Lower lobe of right lung (tissue), 2 donors: ENCODE measurements at places on chromosomes 16 and 17. TPM values are rescaled to one million over a fixed set of nuclear protein-coding genes. Genes with fewer than 3 reads are reported as not detected.

CES1 gene
- total RNA-seq = 323 TPM

DNA sequence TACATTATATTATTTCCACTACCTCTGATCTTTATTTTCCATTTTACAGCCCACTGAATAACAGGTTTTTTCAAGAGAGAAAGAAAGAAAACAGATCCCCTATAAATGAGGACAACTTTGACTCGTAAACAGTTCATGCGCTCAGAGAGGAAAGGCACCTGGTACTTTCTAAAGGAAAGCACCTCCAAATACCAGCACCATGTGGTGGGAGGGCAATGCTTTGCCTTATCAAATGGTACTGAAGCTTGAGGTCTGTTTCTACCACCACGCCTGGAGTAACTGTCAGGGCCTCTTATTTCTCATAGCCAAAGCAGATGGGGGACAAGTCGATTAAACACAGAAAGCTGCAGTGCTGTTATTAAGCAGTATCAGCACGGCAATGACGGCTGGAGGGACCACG lies 510.3 kb upstream of the ZFHX3 start:
- H3K27ac ChIP-seq = no peak overlapping the region
- H3K4me3 ChIP-seq = no peak overlapping the region
- H3K36me3 ChIP-seq = no peaks in the 10 kb centered on the region
- no peak for DNase-seq
- no peaks in the 10 kb centered on the region for H3K4me1 ChIP-seq

PABPN1L gene
- not detected for total RNA-seq

FADS6 gene
- total RNA-seq = not detected

KRTAP9-1 gene
- not detected for total RNA-seq

- H3K4me1 ChIP-seq = no peaks in the 10 kb centered on the region
- H3K27me3 ChIP-seq = no peaks in the 10 kb centered on the region
- H3K36me3 ChIP-seq = no peaks in the 10 kb centered on the region
- no peak overlapping the region for H3K27ac ChIP-seq
- no peak for DNase-seq
Observed at GRCh38 chr17:68840073-68840472, 115.1 kb downstream of the ABCA8 start.

GDE1 gene
- total RNA-seq = 81.5 TPM

GRCh38 chr16:3878610-3879009 lies 1.9 kb downstream of the CREBBP start:
- H3K4me1 ChIP-seq = peaks cover 58% of the 10 kb centered on the region
- peak overlapping the region; percentile 91 for H3K4me3 ChIP-seq
- H3K36me3 ChIP-seq = no peaks in the 10 kb centered on the region
- DNase-seq = no peak
- no peaks in the 10 kb centered on the region for H3K27me3 ChIP-seq

DNA sequence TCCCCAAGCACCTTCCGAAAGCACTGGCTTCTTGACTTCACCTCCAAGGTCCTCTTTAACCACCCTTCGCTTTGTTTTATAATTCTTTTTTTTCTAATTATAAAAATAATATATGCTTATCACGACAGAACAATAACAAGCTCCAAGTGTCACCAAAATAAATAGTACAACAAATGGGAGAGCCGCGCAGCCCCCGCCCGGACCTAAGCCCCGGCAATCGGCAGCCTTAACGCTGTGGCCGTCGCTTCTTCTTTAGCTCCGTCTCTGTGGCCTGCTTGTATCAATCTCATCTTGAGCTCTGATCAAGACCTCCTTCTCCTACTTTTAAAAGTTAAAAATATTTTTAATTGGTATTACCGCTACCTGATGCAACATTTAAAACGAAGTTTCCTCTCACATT lies 42.7 kb downstream of the CYB5D2 start:
- H3K36me3 ChIP-seq = peaks cover 99% of the 10 kb centered on the region
- H3K27ac ChIP-seq = no peak overlapping the region
- H3K27me3 ChIP-seq = no peaks in the 10 kb centered on the region
- DNase-seq = no peak

GRCh38 chr17:48544349-48545021 lies 424 bp downstream of the HOXB2 start:
- peaks cover 24% of the 10 kb centered on the region for H3K4me1 ChIP-seq
- peak; percentile 73 for DNase-seq
- peaks cover 73% of the 10 kb centered on the region for H3K27me3 ChIP-seq
- H3K27ac ChIP-seq = peak overlapping the region; percentile 86

GRCh38 chr16:58451265-58451689 lies 48.7 kb upstream of the NDRG4 start:
- DNase-seq = no peak
- no peak overlapping the region for H3K27ac ChIP-seq
- H3K36me3 ChIP-seq = no peaks in the 10 kb centered on the region
- no peaks in the 10 kb centered on the region for H3K27me3 ChIP-seq

GRCh38 chr17:76234354-76234679 lies 6.0 kb downstream of the RNF157 start:
- H3K4me1 ChIP-seq = no peaks in the 10 kb centered on the region
- no peaks in the 10 kb centered on the region for H3K36me3 ChIP-seq
- no peaks in the 10 kb centered on the region for H3K27me3 ChIP-seq
- no peak overlapping the region for H3K27ac ChIP-seq
- DNase-seq = no peak
- no peak overlapping the region for H3K4me3 ChIP-seq

DNA sequence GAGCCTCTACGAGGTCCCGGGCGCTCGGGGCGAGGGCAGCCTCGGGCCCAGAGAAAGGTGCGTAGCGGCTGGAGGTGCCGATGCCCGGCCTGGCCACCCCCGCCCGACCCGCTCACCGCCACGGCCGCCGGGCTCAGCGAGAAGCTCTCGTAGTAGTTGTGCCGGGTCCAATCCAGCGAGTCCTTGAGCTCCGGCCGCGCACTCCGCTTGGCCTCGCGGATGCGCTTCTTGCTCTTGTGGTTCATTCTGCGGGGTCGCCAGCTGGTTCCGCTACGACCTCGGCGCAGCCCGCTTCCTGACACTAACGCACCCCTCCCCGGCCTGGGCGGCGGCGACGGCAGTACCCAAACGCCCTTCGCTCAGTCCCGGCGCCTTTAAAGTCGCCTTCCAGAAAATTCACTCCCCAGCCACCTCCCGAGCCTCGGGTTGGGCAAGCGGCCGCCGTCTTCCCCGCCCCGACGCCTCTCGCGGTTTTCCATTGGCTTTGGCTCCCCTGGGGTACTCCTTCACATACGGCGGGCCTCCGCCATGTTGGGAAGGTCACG lies at the start of gene JMJD6:
Gene JMJD6, minus strand, starts transcription at position 376 of the 545 bp plus-strand sequence. Its CDS starts 131 bp downstream, at position 245.
- peaks cover 65% of the 10 kb centered on the region for H3K36me3 ChIP-seq
- peak within 1 kb of the TSS; percentile 98 for H3K4me3 ChIP-seq
- H3K27ac ChIP-seq = peak within 1 kb of the TSS; percentile 99
- no peaks in the 10 kb centered on the region for H3K27me3 ChIP-seq
- peak; percentile 97 for DNase-seq
- H3K4me1 ChIP-seq = peaks cover 62% of the 10 kb centered on the region

UTS2R gene
- total RNA-seq = not detected

DNA sequence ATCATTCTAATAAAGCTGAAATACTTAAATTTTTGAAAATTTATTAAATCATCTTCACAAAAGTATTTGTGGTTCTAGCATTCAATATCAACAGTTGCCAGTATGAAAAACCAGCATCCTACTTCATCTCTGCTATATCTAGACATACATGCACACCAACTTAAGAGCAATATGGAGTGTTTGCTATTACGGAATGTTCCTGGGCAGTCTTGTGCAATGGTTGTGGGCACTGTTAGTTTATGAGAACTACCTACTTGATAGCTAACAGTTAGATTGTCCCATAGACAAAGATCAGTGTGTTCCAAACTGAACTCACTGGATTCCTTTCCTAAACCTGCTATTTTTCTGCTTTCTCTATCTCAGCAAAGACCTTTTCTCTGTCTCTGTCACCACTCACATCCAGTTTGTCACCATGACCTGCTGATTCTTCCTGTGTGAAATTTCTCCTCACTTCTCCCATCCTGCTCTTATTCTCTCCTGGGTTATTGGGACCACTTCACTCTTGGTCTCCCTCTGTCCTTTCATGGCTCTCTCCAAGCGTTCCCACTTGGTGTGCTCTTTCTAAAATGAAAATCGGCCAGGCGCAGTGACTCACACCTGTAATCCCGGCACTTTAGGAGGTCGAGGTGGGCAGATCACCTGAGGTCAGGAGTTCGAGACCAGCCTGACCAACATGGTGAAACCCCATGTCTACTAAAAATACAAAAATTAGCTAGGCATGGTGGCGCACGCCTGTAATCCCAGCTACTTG lies 27.7 kb downstream of the CNTROB start:
- H3K36me3 ChIP-seq = no peaks in the 10 kb centered on the region
- no peaks in the 10 kb centered on the region for H3K27me3 ChIP-seq
- no peak for DNase-seq
- H3K27ac ChIP-seq = peak overlapping the region; percentile 77
- no peaks in the 10 kb centered on the region for H3K4me1 ChIP-seq

ACSM2B gene
- total RNA-seq = not detected
